ENCODE measurements at places on chromosomes 6 and 20.

- no peaks in the 10 kb centered on the region for H3K36me3 ChIP-seq
- no peak overlapping the region for H3K4me3 ChIP-seq
- peaks cover 11% of the 10 kb centered on the region for H3K27me3 ChIP-seq
- no peaks in the 10 kb centered on the region for H3K4me1 ChIP-seq
- H3K27ac ChIP-seq = no peak overlapping the region
- no peak for DNase-seq
Observed at GRCh38 chr6:160363016-160363996, 15.1 kb downstream of the SLC22A3 start.

DNA sequence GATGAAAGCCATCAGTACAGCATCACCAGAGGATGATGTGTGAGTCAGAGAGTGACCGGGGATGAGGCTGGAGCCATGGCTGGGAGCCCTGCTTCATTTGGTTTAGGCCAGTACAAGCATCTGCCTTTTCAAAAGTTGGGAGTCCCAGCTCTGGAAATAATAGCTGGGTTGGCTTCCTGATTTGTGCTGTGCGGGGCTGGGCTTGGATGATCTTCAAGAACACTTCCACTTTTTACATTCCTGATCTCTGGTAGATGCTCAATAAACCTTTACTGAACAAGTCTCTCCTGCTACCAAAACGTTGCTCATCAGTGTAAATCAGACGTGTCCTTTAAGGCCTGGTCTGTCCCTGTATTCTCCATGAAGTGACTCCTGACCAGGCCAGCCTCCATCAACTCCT lies 44.1 kb upstream of the ADGRF4 start:
- H3K27me3 ChIP-seq = no peaks in the 10 kb centered on the region
- no peak for DNase-seq
- H3K36me3 ChIP-seq = no peaks in the 10 kb centered on the region
- H3K27ac ChIP-seq = no peak overlapping the region

GRCh38 chr6:145189836-145190235 lies 545.5 kb downstream of the EPM2A start:
- H3K36me3 ChIP-seq = no peaks in the 10 kb centered on the region
- no peaks in the 10 kb centered on the region for H3K4me1 ChIP-seq
- no peaks in the 10 kb centered on the region for H3K27me3 ChIP-seq
- no peak overlapping the region for H3K4me3 ChIP-seq
- no peak for DNase-seq

GRCh38 chr6:38617856-38618255 lies 21.9 kb downstream of the BTBD9 start:
- no peak overlapping the region for H3K4me3 ChIP-seq
- no peaks in the 10 kb centered on the region for H3K27me3 ChIP-seq
- DNase-seq = no peak
- H3K36me3 ChIP-seq = no peaks in the 10 kb centered on the region

DNA sequence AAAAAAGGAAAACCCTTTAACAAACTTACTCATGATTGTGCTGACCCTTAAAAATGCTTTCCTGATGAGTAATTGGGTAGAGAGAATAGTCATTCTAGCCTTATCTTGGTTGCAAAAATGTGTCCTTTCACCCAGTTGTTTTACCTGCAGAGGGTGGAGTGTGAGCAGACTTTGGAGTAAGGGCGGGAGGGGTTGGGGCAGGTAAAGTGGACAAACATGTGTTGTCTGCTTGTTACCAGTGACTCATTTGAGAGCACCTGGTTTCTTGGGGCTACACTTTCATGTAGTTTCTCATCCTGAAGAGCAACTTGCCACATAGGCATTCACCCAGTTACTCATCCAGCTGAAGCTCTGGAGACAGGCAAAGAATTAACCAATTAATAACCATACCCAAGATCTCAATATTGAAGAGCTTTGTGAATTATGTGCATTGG lies 121.1 kb downstream of the TNFRSF21 start:
- no peaks in the 10 kb centered on the region for H3K36me3 ChIP-seq
- DNase-seq = no peak
- no peaks in the 10 kb centered on the region for H3K27me3 ChIP-seq
- no peak overlapping the region for H3K27ac ChIP-seq
- no peaks in the 10 kb centered on the region for H3K4me1 ChIP-seq

- H3K4me1 ChIP-seq = no peaks in the 10 kb centered on the region
- no peak overlapping the region for H3K4me3 ChIP-seq
- DNase-seq = no peak
- H3K36me3 ChIP-seq = no peaks in the 10 kb centered on the region
- H3K27ac ChIP-seq = no peak overlapping the region
- H3K27me3 ChIP-seq = peaks cover 2% of the 10 kb centered on the region
Observed at GRCh38 chr6:163183806-163184205, 230.7 kb upstream of the QKI start.

DNA sequence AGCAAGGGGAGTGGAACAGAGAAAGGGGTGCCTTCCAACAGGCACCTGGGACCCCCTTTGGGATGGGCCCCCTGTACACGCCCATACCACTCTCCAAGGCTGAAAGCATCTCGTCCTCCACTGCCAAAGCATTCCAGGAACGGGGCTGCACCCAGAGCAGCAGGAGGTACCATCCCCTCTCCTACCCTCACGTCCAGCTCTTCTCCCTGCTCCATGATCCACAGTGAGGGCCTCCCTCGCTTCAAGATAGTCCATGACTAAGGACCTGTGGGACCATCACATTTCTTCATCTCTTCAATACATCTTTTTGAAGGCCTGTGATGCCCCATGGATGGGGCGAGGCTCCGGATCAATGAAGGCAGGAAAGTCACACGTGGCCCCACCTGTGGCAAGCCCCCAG lies 209.9 kb downstream of the ANKRD60 start:
- no peak for DNase-seq
- H3K36me3 ChIP-seq = no peaks in the 10 kb centered on the region
- peaks cover 8% of the 10 kb centered on the region for H3K4me1 ChIP-seq
- peaks cover 10% of the 10 kb centered on the region for H3K27me3 ChIP-seq
- H3K4me3 ChIP-seq = no peak overlapping the region

- peaks cover 11% of the 10 kb centered on the region for H3K4me1 ChIP-seq
- peaks cover 61% of the 10 kb centered on the region for H3K36me3 ChIP-seq
- DNase-seq = no peak
- peak overlapping the region; percentile 39 for H3K27ac ChIP-seq
Observed at GRCh38 chr20:49843770-49844380, 31.2 kb downstream of the SLC9A8 start.

DNA sequence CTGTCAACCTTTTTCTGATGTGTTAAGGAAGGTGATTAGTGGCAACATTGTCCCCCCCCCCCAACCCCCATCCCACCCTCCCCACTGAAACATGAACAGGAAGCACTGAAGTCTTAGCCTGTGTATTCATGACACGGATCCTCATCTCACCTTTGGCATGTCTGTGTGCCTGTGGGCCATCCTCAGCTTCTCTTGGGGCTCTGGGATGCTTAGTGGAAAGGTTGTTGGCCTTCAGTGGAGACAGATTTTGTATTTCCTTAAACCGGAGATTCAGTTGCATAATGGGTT lies 93.6 kb downstream of the RREB1 start:
- no peak overlapping the region for H3K4me3 ChIP-seq
- peaks cover 51% of the 10 kb centered on the region for H3K4me1 ChIP-seq
- H3K36me3 ChIP-seq = peaks cover 43% of the 10 kb centered on the region
- no peaks in the 10 kb centered on the region for H3K27me3 ChIP-seq
- no peak for DNase-seq
- peak overlapping the region; percentile 74 for H3K27ac ChIP-seq

DNA sequence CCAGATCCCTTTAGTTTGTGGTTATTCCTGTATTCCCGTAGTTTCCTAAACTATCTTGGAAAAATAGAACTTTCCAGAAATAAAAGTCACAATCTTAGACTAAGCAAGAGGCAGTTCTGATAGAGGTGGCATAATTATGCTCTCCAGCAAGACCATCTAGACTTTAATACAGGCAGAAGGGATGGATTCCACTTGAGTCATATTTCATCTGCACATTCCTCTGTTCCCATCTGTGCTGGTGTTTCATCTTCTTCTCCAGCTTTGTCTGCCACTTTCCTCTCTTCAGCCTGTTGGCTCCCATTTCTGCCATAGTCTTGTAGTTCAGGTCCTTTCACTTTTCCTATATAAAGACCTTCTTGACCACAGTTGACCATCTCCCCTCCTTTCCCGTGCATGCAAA lies 102.9 kb downstream of the SOBP start:
- peaks cover 5% of the 10 kb centered on the region for H3K4me1 ChIP-seq
- H3K4me3 ChIP-seq = no peak overlapping the region
- no peak overlapping the region for H3K27ac ChIP-seq
- H3K36me3 ChIP-seq = no peaks in the 10 kb centered on the region
- H3K27me3 ChIP-seq = peaks cover 2% of the 10 kb centered on the region
- no peak for DNase-seq

Data from activated B cell treated with CpG ODN at 0.5 μM for 24 hours (primary cell).